ENCODE measurements at places on chromosomes 11 and 22. TPM values are rescaled to one million over a fixed set of nuclear protein-coding genes. Genes with fewer than 3 reads are reported as not detected.

GRCh38 chr11:132123854-132124835 is 753.7 kb downstream of the NTM start:
- no peak for DNase-seq
- H3K4me1 ChIP-seq = no peaks in the 10 kb centered on the region
- H3K27me3 ChIP-seq = no peaks in the 10 kb centered on the region
- H3K27ac ChIP-seq = no peak overlapping the region
- no peaks in the 10 kb centered on the region for H3K36me3 ChIP-seq
- H3K4me3 ChIP-seq = no peak overlapping the region

DNA sequence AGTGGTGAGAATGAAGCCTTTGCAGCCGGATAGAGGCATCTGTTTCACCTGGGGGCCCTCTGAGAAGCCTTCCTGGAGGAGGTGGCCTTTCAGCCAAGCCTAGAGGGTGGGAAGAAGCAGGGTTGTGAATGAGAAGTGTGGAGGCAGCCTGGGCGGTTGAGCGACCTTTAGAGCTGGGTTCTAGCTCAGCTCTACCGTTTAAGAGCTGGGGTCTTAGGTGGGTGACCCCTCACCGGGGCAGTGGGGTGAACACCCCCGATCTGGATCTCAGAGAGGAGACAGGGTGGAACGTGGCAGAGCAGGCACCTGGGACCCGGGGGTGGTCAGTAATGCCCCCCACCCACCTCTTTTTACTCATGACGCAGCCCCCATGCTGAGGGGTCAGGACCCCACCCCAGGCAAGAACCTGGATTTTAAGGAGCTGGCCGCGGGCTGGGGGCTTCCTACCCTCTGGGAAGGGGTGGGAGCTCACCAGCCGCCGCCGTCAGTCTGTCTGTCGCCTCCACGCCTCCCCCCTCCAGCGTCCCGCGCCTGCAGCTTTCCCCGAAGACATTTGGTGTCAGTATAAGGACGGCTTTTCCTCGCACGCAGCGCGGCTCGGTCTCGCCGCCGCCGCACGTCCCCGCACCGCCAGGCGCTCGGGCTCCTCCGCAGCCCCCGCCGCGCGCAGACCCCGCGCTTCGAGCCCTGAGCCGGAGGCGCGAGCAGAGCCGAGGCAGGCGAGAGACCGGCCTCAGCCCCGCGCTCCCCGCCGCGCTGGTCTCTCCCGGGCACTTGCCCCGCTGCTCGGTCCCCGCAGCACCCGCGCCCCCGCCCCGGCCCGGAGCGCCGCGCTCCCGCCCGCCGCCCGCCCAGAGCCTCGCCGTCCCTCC is 13.3 kb upstream of the CACNA1I start:
- no peak overlapping the region for H3K27ac ChIP-seq
- H3K4me1 ChIP-seq = peaks cover 5% of the 10 kb centered on the region
- H3K27me3 ChIP-seq = peaks cover 7% of the 10 kb centered on the region
- DNase-seq = no peak
- no peak overlapping the region for H3K4me3 ChIP-seq
- no peaks in the 10 kb centered on the region for H3K36me3 ChIP-seq

- H3K4me3 ChIP-seq = no peak overlapping the region
- no peaks in the 10 kb centered on the region for H3K36me3 ChIP-seq
- no peak overlapping the region for H3K27ac ChIP-seq
- no peak for DNase-seq
- no peaks in the 10 kb centered on the region for H3K27me3 ChIP-seq
- H3K4me1 ChIP-seq = no peaks in the 10 kb centered on the region
Measured at GRCh38 chr11:131889760-131890581, 519.6 kb downstream of the NTM start.

DNA sequence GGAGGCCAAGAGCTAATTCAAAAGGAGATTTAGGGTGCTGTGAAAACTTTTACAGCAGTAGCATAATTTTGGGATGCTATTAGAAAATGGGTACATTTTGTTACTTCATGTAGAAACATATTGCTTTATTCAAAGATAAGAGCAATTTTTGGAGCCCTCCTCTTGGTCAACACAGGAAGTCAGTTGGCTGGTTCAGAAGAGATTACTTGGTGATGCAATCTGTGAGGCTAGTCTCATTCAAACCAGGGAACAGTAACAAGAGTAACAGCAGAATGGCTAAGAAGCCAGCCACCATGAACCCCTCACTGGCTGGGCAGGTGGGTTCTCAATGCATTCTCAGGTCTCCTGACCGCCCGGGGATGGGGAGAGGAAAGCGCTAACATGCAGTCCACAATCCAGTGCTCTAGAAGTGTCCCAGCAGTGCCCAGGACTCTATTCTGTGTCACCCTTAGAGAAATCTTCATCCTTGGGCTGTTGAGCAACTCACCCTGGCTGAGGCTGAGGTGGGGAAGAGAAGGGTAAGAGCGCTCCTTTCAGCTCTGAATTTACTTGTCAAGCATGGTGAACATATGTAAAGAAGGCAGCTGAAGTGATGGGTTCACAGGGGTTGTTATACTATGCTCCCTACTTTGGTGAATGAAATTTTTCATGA is 262.2 kb upstream of the UBASH3B start:
- H3K4me1 ChIP-seq = no peaks in the 10 kb centered on the region
- no peak for DNase-seq
- H3K4me3 ChIP-seq = no peak overlapping the region

DNA sequence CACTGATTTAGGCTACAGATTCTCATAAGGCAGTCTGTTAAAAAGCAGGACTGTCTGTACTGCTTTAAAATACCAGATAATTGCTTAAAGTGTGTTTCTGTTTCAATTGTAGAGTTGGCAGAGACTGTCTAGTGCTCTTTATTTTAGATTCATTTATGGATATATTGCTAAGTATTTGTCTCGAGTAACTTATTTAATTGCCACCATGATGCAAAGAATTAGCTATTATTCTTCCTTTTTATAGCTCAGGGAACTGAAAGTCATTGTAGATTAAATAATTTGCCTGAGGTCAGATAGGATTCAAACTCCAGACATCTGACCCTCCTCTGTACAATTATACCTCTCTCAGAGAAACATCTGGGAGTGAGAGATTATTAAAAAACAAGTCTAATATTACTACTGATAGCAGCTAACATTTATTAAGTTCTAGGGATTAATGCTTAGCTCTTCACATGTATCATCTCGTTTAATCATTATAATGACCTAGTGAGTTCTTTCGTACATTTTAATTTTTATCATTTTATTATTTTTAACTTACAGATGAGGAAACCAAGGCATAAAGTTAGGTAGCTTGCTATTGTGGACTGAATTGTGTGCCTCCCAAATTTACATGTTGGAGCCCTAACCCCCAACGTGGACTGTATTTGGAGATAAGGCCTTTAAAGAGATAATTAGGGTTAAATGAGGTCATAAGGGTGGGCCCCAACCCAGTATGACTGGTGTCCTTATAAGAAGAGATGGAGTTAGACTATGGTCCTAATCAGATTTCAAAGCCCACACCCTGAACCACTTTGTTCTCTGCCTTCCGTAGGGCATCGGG is 19.7 kb upstream of the RAG2 start:
- no peak for DNase-seq
- no peaks in the 10 kb centered on the region for H3K4me1 ChIP-seq
- H3K27me3 ChIP-seq = no peaks in the 10 kb centered on the region
- no peak overlapping the region for H3K27ac ChIP-seq
- no peak overlapping the region for H3K4me3 ChIP-seq

- H3K4me3 ChIP-seq = no peak overlapping the region
- H3K27ac ChIP-seq = no peak overlapping the region
- no peak for DNase-seq
- no peaks in the 10 kb centered on the region for H3K36me3 ChIP-seq
Measured at GRCh38 chr11:111047374-111047773, 198.2 kb upstream of the POU2AF2 start.

DNA sequence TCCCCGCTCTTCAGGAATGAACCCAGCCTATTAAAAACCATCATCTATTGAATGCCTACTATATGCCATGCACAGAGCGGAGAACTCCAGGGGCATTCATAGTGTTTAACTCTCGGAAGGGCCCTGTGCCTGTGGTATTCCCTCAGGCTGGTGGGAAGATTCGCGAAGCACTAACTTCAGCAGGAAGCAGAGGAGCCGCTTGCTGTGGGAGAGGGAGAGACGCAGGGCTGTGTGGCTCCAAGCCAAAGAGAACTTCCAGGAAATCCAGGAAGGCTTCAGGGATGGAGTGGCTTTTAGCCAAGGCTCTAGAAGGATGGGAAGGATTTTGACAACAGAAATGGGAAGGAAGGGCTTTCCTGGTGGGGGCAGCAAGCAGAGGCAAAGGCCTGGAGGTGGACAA is 103.8 kb downstream of the TP53I11 start:
- no peaks in the 10 kb centered on the region for H3K27me3 ChIP-seq
- no peaks in the 10 kb centered on the region for H3K36me3 ChIP-seq
- no peak for DNase-seq
- H3K4me3 ChIP-seq = no peak overlapping the region

PKDREJ gene
- total RNA-seq = not detected

DNA sequence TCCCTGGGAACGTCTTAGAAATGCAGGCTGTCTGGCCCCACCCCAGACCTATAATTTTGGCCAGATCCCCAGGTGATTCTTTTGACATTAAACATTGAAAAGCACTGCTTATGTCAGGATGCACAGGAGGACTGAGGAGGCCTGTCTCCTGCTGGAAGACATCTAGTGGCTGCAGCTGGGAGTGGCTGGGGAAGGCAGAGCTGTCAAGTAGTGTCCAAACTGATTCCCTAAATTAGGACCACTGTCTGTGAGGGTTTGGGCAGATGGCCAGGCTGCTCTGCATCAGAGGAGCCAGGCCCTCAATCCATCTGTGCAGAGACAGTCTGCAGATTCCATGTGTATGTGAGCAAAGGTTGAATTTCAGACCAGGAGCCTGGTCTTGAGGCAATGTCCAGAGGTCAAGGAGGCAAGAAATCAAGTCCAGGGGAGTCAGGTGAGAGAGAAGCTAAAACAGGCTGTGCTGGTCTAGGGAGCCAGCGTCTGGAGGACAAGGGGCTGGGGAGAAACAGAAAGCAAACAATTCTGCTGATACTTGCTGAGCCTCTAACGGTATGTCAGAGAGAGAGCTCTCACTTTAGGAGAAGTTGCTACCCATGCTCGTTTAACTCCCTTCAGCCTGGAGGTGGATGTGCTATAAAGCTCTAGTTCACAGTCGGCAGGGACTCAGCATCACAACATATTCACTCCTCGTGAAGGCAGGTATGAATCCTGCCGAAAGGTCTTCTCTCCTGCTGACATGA is 15.3 kb upstream of the SYTL2 start:
- H3K27ac ChIP-seq = no peak overlapping the region
- H3K27me3 ChIP-seq = no peaks in the 10 kb centered on the region
- H3K4me1 ChIP-seq = no peaks in the 10 kb centered on the region
- H3K4me3 ChIP-seq = no peak overlapping the region
- H3K36me3 ChIP-seq = no peaks in the 10 kb centered on the region

GRCh38 chr11:56049487-56049886 is 22.0 kb downstream of the OR5AS1 start:
- DNase-seq = no peak
- no peak overlapping the region for H3K27ac ChIP-seq
- H3K36me3 ChIP-seq = no peaks in the 10 kb centered on the region
- no peak overlapping the region for H3K4me3 ChIP-seq
- H3K4me1 ChIP-seq = no peaks in the 10 kb centered on the region

MMP12 gene
- not detected for total RNA-seq

HSPB2 gene
- total RNA-seq = not detected

- no peaks in the 10 kb centered on the region for H3K27me3 ChIP-seq
- H3K4me1 ChIP-seq = no peaks in the 10 kb centered on the region
- DNase-seq = no peak
Measured at GRCh38 chr22:29382580-29383302, 5.6 kb downstream of the AP1B1 start.

DNA sequence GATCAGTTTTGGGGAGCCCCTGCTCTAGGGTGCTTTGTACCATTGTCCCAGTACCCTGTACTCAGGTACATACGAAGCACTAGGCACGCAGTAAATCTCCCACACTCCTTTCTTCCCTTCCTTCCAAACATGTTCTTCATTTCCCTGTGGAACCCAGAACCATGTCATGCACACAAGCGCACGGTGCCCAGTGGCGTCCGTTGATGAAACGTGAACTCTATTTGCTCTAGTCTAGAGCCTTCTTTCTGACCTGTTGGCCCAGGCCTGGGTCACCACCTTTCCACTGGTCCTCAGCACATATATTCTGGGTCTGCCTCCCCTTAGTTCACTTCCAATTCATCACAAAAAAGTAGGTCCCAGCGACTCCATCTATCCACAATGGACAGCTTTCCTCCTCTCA is 7.0 kb downstream of the USH1C start:
- H3K4me3 ChIP-seq = no peak overlapping the region
- no peaks in the 10 kb centered on the region for H3K36me3 ChIP-seq
- no peak overlapping the region for H3K27ac ChIP-seq
- H3K4me1 ChIP-seq = no peaks in the 10 kb centered on the region
- H3K27me3 ChIP-seq = no peaks in the 10 kb centered on the region

GRCh38 chr11:33753304-33753967 is 17.2 kb upstream of the CD59 start:
- H3K27me3 ChIP-seq = no peaks in the 10 kb centered on the region
- H3K36me3 ChIP-seq = peaks cover 57% of the 10 kb centered on the region
- H3K4me1 ChIP-seq = no peaks in the 10 kb centered on the region
- no peak overlapping the region for H3K4me3 ChIP-seq

- no peaks in the 10 kb centered on the region for H3K4me1 ChIP-seq
- no peak overlapping the region for H3K27ac ChIP-seq
- DNase-seq = no peak
- H3K4me3 ChIP-seq = no peak overlapping the region
- H3K36me3 ChIP-seq = no peaks in the 10 kb centered on the region
Measured at GRCh38 chr11:126956635-126957034, 43.9 kb downstream of the KIRREL3 start.

- no peak overlapping the region for H3K27ac ChIP-seq
- no peak for DNase-seq
- no peak overlapping the region for H3K4me3 ChIP-seq
Measured at GRCh38 chr22:42528591-42529307, 9.2 kb upstream of the RRP7A start.

GRCh38 chr11:129061492-129062230 is 119.0 kb upstream of the TP53AIP1 start:
- no peak overlapping the region for H3K27ac ChIP-seq
- no peak overlapping the region for H3K4me3 ChIP-seq
- no peaks in the 10 kb centered on the region for H3K36me3 ChIP-seq
- no peaks in the 10 kb centered on the region for H3K27me3 ChIP-seq

TTC9C gene
- total RNA-seq = 13.3 TPM

- no peaks in the 10 kb centered on the region for H3K36me3 ChIP-seq
- H3K4me3 ChIP-seq = no peak overlapping the region
- no peaks in the 10 kb centered on the region for H3K27me3 ChIP-seq
Measured at GRCh38 chr11:28223994-28224393, 115.8 kb downstream of the METTL15 start.

DNA sequence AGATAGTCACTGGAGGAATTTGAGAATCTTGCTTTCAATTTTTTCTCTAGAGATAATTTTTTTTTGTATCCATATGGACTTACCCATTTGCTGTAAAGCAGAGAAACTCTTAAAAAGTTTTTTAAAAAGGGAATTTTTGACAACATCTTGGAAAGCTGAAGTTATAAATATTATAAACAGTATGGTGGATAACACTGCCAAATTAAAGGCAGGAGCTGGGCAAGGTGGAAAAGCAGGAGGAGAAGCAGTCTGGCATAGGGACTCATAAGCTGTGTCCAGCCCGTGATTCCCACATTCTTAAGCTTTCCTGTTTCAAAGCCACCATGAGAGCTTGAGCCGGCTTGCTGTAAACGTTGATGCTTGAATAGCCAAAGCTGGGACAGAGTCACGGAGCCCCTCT is 149.5 kb downstream of the NAV2 start:
- H3K36me3 ChIP-seq = no peaks in the 10 kb centered on the region
- H3K27ac ChIP-seq = no peak overlapping the region
- DNase-seq = no peak
- H3K4me3 ChIP-seq = no peak overlapping the region
- H3K4me1 ChIP-seq = no peaks in the 10 kb centered on the region

VSIG2 gene
- 0.83 TPM for total RNA-seq

FADS2 gene
- 166 TPM for total RNA-seq

- no peak overlapping the region for H3K27ac ChIP-seq
- H3K4me3 ChIP-seq = no peak overlapping the region
- H3K4me1 ChIP-seq = peaks cover 20% of the 10 kb centered on the region
Measured at GRCh38 chr11:34351687-34352469, 5.9 kb downstream of the ABTB2 start.

Measured in right lobe of liver (tissue), 6 donors.